Dermis blood vessel endothelial cell (primary cell): ENCODE measurements at places on chromosomes 3 and 15. TPM values are rescaled to one million over a fixed set of nuclear protein-coding genes. Genes with fewer than 3 reads are reported as not detected.

DNA sequence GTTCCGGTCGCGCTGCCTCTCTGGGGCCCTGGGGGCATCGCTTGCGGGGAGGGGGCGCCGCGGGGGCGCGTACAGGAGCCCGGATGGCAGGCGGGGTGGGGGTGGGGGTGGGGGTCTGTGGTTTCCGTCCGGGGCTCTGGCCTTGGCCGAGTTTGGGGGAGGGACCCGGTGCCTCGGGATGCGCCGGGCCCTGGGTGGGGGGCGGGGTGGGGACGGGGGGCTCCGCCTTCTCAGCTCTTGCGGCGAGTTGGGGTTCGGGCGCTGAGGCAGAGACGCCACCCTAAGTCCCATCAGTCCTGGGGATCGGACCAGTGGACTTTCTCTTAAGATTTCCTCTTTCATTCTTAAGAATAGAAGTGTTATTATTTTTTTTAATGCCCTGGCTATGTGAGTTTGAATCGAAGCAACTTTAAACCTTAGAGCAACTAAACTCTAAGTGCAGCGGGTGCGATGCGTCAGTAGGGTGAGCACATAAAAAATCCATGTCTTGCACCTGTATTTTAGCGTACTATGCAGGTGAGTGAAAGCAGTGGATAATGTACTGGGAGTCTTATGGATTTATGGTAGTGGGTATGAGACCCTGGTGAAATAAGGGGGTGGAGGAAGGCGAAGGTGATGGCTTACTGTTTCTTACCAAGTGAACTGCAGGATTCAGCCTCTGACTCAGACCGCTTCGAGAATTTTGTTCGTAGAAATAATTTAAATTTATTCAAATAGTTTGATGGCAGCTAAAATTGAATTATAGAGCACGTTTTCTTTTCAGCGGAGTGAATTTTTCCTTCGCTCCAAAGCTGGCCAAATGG, 762 bp downstream of the CTNNB1 start:
- peak; percentile 55 for DNase-seq

- no peak for DNase-seq
Observed at GRCh38 chr3:134362221-134362620, 12.0 kb downstream of the AMOTL2 start.

DNA sequence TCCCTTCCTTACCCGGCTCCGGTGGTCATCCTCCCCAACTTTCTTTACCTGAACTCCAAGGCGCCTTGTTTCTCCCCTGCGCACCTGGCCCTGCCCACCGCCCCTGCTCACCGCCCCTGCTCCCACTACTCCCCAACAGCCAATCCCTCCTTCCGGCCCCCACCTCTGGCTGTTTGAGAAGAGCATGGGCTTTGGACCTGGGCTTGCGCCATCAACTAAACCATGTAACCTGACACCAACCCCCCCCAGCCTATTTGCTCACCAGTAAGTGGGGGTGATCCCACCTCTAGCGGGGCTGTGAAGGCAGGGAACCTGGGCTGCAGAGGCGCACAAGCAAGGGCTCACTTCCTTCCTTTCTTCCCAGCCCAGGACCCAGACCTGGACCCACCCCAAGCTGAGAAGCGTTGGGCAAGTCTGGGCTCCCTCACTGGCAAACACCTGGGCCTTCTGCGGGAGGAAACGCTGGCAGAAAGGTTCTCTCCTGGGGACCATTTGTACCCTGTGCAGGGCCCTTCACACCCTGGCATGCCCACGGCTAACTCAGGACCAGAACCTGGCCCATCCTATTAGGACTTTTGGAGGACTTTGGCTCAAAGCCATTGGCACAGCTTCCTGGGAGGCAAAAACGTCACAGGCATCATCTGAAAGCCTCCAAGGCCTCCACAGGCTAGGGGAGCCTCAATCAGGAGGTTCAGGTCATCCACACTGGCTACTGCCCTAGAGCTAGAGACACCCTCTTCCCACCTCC, at the start of gene PLXNB1:
Gene PLXNB1, minus strand, starts transcription at position 127 of the 748 bp plus-strand sequence. CDS start 5,475 bp downstream, outside the sequence.
- peak; percentile 30 for DNase-seq

GRCh38 chr3:54494209-54494608, 371.9 kb downstream of the CACNA2D3 start:
- DNase-seq = no peak

DNA sequence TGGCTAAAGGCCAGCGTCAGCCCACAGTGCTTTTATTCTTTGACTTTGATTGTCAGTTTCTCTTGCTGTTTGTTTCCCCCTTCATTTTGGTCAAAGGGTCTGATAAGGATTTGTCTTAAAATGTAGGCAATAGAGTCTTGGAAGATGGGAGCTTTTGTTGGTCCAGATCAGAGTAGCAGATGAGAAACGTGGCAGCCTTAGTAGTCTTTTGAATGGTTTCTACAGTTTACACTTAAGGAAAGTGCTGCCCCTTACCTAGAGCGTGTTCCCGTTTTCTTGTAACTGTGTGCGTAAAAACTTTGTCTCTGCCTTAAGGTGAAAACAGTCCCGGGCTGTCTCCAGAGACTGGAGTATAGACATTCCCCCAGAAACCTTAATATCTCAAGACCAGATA, 630 bp downstream of the LXN start:
- DNase-seq = peak; percentile 27

DNA sequence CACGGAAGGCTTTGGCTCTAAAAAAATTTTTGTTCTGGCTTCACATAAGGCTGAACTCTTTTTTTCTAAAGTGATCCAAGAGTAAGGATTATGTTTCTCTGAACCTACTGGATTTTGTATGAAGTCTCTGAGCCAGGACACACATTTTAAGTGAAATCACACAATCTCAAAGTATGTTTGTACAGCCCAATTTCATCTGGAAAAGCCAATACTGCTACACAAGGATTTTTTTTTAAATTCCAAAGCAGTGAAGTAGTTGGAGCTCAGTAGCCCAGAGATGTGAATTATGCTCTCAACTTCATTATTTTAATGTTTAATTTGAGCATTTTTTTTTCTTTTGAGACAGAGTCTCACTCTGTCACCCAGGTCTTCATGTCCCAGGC, 243.9 kb downstream of the FAM43A start:
- DNase-seq = no peak

Gene ARHGEF26
- 0.33 and 0.51 TPM in 2 replicates for total RNA-seq

Gene RPUSD2
- 14.0 and 14.8 TPM in 2 replicates for total RNA-seq

Gene CLDND1
- 153 and 260 TPM in 2 replicates for total RNA-seq

Gene ADAM10
- total RNA-seq = 232 and 310 TPM in 2 replicates
